Right atrium auricular region (tissue), 2 donors: ENCODE measurements at places on chromosomes 13 and 19.

GRCh38 chr13:83024955-83025594 lies 857.2 kb downstream of the SLITRK1 start:
- DNase-seq = no peak

GRCh38 chr19:34888091-34888490 lies 38.6 kb upstream of the ZNF30 start:
- DNase-seq = no peak

DNA sequence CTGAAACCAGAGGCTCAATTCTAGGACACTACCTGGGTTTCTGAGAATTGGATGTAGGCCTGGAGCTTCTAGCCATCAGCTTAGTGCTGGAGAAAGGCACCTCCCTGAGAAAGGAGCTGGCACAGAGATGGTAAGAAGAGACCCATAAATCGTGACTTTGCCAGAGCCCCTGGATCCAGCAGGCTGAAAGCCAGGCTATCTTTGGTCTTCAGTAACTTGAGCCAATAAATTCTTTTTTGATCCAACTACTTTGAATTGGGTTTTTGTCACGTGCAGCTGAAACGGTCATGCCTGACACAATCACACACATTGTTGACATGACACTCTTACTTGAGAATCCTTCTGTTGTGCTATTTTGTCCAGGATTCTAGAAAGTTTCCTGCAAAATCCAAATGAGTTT lies 103.4 kb downstream of the LHFPL6 start:
- no peak for DNase-seq

- no peak for DNase-seq
These were observed 18.8 kb upstream of the RANBP3 start for GRCh38 chr19:5996623-5997320.

- no peak for DNase-seq
These were observed at the start of gene NPHS1 for GRCh38 chr19:35852029-35852780. NPHS1 (minus strand) TSS chr19:35852504; CDS start chr19:35851837, 667 bp downstream.

- no peak for DNase-seq
These were observed 581.0 kb downstream of the UQCRFS1 start for GRCh38 chr19:28631961-28632360.

GRCh38 chr13:20106742-20107141 lies 54.1 kb downstream of the GJA3 start:
- no peak for DNase-seq

DNA sequence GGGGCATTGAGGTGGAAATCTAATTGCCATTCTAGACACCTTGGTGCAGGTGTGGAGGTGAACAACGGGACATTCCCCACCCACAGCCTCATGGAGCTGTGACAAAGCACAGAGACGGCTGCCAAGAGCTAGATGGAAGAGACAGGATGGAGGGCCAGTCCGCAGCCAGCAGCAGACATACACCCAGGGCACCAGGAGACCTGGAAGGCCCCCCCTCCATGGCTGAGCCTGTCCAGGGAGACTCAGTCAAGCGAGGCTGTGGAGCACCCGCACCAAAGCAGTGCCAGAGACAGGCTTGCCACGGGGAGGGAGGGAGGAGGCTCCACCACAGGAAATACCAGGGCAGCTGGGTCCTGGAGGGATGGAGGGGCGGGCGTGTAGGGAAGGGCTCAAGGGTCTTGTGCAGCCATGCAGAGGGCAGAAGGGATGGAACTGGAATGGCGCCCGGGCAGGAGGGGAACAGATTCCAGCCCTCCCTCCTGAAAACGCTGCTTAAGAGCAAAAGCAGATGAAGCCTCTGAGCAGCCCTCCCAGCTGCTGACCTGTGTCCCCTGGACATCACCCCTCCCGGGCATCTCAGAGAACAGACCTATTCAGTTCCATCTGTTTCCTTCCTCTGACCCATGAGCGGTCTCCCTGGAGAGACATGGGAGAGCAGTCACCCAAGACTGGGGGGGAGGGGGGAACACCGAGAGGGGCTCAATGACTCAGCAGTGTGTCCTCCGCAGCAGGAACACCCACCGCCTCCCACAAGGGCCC lies 14.4 kb downstream of the EPS15L1 start:
- no peak for DNase-seq

DNA sequence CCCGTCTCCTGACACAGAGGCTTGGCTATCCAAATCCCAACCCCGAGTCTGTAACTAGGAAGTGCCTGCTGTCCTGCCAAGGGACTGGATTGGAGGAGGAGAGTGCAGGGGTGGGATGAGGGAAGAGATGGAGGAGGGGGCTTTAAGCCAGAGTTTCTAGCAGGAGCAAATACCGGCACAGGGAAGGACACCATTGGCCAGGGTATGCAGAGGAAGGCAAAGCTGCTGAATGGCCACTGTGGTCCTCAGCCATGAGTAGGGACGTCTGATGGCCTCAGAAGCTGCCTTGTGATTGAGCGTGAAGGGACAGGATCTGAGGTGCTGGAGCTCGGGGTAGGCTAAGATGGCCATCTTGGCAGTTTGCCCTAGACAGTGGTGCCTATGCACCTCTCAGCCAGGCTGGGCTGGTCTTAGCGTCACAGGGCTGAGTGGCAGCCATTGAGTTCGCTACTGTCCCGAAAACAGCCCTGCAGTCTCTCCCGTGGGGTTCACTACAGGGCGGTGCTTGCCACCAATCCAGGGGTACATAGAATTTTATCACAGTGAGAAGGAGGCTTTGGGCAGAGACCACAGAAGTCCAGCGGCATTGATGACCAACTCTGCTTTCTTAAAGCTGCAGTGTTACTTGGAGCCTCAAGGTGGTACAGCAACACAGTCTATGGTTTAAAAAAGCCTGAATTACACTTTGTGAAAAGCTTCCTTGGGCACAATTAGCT lies 61.8 kb downstream of the AKAP11 start:
- DNase-seq = no peak

DNA sequence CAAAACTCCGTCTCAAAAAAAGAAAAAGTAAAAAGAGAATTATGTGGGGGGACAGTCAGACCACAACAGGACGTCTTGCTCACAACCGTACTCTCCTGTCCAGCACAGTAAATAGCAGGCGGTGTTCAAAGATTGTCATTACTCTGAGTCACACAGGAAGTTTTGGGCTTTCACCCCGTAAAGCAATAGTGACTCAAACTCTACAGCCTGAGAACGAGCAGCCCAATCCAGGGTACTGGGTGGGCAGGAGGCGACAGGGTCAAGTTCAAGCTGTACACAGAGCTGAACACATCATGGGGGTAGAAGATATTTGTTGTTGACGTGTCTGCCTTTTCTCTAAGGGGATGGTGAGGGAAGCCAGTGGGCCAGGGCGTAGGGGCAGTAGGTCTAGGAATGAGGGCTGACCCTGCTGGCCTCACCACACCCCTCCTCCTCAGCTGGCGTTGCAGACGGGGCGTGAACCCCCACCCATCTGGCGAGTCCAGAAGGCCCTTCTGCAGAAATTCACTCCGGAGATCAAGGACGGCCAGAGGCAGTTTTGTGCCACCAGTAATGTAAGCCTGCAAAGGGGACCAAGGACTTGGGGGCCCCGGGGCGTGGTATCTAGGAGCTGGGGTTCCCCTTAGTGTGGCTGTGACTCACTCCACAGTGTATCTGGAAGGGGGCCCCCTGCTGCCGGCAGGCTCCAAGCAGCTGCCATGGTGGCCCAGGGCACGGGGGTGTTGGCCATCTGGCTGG lies 23.3 kb downstream of the PRR12 start:
- DNase-seq = no peak

GRCh38 chr19:15577184-15577771 lies 37.7 kb upstream of the CYP4F8 start:
- no peak for DNase-seq

DNA sequence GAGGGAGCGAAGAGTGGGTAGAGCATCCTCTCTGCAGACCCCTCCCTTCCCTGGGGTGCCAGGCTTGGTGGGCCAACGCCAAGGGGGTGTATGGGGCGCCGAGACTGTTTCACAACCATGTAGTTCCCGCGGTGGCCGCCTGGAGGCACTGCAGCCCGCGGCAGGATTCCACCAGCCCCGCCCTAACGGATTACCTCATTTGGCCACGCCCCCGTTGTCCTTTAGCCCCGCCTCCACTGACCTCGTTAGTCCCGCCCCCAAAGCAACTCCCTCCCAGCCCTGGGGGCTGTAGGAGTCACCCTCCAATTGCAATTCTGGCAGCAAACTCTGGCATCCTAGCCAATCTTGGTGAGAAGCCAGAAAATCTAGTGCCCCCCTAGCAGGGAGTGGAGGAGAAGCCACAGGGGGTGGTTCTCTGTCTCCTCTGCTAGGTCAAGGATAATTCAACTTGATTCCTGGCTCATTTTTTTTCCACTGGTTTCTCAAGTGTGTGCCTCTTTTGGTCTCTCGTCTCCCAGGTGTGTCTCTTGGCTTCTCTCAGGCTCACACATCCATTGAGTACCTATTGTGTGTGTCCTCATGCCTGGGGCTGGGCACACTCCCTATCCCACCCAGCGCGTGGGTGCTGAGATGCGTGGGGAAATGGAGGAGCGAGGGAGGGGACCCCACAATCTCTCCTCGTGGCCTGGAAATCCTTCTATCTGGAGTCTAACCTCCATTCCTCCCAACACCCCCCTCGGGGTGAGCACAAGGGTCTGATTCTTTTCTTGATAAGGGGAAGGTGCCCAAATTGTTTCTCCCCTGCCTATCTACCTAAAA lies 2.0 kb downstream of the OLFM2 start:
- peak; percentile 67 for DNase-seq

DNA sequence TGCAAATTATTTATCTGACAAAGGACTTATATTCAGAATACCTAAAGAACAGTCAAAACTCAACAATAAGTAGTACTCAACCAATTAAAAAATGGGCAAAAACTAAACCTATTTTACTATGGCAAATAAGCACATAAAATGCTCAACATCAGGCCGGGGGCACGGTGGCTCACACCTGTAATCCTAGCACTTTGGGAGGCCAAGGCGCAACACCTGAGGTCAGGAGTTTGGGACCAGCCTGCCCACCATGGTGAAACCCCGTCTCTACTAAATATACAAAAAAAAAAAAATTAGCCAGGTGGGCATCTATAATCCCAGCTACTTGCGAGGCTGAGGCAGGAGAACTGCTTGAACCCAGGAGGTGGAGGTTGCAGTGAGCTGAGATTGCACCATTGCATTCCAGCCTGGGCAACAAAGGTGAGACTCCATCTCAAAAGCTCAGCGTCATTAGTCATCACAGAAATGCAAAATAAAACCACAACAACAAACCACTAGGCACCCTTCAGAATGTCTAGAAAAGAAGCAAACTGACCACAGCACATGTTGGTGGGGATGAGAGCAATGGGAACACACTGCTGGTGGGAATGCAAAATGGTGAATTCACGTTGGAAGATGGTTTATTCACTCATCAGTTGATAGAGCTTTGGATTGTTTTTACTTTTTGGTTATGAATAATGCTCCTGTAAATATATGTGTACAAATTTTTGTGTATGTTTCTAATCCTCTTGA lies 180.6 kb upstream of the SOX1 start:
- DNase-seq = peak; percentile 26

DNA sequence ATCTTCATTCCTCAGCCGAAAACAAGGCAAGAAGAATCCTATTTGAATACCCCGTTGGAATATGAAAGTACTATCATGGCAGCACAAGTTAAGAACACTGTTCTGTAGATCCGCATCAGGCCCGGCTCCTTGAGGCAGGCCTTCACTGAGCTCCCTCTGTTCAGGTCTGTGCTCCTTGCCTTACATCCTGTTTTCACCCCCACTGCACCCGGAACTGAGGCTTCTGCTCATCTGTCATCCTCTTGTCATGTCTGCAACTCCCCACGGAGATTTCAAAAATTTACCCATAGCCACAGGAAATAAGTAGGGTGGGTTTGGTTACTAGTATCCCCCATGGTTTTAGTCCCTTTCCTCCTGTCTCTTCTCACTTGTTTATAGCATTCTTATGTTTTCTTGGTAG lies 861.9 kb downstream of the GPC5 start:
- DNase-seq = no peak

DNA sequence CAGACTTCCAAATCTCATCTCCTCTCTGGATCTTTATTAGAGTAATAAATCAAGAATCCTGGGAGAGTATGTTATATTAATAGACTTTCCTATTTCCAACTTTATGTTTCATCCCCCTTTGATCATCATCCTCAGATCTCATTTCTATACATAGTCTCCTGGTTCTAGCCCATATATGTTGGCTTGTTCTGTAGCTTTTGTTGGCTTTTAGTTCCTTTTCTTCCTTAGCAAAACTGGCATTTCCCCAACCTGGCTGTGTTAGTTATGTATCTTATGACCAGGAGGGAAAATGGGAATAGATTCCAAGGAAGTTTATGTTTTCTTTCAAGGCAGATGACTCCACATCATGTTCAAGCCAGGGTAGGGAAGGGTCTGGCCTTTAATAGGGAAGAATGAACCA lies 2464.5 kb downstream of the PCDH9 start:
- no peak for DNase-seq

GRCh38 chr13:26742691-26743358 lies 17.8 kb downstream of the GPR12 start:
- no peak for DNase-seq

DNA sequence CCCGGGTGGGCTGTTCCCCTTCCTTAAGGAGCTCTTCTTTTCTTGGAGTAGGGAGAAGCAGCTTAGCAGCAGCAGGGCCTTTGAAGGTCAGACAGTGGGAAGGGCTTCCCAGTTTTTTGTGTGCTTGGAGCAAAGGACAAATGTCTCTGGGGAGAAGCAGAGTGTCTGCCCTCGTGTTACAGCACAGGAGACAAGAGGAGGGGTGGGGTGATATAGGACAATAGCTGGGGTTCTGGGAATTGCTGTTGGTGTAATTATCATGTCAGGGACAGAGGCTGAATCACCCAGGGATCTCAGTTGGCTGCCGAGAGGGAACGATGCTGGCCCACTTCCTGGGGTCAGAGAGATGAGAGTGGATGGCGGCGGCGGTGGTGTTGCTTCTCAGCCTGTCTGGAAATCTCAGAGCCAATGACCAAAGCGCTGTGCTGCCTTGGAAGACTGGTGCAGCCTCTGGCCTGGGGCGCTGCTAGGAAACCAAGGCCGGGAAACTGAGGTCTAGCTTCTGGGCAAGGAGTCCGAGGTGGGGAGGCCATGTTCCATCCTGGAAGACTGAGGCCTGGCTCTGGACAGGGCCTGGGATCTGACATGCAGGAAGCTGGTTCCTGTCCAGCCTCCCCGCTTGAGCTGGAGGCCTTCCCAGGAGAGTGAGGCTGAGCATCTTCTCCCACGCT lies 1.2 kb downstream of the INAFM1 start:
- DNase-seq = peak; percentile 87

DNA sequence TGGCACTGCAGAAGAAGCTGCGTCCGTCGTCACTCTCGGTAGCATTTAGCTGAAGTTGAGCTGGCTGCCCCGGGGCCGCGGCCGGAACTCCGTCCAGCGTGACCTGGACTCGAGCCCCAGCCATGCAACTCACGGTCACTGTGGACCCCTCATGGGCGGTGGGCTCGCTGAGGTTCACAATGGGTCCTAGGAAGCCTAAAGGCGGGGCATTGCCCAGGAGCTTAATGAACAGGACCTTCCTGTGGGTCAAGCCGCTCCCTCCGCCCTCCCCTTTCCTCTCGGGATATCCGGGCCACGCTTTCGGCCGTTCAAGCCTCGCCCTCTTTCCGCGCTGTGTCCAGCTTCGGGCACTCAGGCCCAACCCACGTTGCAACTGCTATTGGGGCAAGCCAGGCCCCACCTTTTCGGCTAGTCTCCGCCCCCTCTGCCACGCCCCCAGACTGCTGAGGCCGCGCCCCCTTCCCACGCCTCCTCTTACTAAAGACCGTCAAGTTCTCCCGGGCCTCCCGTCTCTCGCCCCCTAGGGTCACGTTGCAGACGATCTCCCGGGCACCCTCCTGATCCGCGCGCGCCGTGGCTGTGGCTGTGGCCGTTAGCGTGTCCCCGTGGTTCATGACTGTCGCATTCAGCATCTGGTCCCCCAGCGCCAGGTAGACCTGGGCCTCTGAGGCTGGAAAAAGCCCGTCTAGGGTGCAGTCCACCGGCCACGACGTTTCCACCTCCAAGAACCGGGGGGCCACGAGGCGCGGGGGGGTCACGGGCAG lies 1.4 kb upstream of the RAVER1 start:
- DNase-seq = peak; percentile 97
